ENCODE measurements at places on chromosomes 3 and 15.

- no peak for DNase-seq
Observed at GRCh38 chr3:70264122-70264780, 48.2 kb downstream of the MDFIC2 start.

DNA sequence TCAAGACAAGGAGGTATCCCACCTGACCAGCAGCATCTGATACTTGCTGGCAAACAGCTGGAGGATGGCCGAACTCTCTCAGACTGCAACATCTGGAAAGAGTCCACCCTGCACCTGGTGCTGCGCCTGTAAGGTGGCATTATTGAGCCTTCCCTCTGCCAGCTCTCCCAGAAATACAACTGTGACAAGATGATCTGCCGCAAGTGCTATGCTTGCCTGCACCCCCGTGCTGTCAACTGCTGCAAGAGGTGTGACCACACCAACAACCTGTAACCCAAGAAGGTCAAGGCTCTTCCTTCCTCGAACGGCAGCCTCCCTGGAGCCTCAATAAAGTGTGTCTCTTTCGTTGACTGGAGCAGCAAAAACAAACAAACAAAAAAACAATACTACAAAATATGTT is 2.2 kb upstream of the SLC4A7 start:
- DNase-seq: no peak

- DNase-seq: no peak
Observed at GRCh38 chr3:114852966-114853365, 294.1 kb downstream of the ZBTB20 start.

DNA sequence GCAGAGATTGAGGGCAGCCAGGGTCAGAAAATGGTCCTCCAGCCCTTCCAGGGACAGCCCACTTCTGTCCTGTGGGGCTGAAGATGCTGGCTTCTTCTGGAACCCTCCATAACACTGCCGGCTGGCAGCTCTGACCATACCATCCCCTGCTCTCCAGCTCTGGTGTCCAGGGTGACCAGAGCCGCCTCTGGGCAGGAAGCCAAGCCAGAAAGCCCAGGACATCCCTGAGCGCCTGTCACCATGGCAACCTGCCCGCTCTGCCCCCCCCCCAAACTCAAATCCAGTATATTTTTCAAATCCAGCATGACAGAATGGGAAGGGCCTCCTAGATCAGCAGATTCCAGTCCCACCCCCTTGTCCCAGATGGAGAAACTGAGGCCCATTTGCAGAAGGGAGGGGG is 420 bp upstream of the TMIE start:
- no peak for DNase-seq

DNA sequence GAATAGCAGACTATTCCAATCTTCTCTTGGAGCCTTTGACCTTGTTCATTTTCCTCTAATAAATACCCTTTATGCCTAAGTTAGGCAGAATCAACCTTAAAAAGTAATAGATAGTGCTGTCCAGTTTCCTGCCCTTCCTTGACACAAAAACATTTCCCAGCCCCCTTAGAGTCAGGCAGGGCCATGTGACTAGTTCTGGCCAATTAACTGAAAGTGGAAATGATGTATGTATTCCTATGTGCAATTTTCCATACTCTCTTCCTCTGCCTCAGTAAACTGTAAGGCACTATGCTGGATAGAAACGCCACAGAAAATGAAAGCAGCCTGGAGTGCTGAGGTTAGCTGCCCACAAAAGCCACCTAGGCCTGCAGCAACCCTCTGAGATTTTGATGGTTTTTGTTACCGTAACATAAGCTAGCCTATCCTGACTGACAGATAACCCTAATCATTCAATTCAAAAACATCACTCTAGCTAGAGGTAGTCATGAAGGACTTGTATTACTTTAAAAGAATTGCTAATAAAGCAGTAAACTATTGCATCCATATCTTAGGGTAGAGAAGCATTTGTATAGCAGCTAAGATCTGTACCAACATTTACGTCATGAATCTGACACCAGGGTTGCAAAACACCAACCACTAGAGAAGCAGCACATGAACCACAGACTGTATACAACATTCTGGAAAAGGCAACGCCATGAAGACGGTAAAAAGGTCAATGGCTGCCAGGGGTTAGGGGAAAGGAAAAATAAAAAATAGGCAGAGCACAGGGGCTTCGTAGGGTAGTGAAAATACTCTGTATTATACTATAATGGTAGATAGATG is 112.9 kb downstream of the ULK4 start:
- DNase-seq: no peak

All from effector memory CD4-positive, alpha-beta T cell (primary cell).